Activated T-cell treated with anti-CD3 and anti-CD28 coated beads for 24 hours (primary cell): ENCODE measurements at places on chromosomes 5 and 9.

DNA sequence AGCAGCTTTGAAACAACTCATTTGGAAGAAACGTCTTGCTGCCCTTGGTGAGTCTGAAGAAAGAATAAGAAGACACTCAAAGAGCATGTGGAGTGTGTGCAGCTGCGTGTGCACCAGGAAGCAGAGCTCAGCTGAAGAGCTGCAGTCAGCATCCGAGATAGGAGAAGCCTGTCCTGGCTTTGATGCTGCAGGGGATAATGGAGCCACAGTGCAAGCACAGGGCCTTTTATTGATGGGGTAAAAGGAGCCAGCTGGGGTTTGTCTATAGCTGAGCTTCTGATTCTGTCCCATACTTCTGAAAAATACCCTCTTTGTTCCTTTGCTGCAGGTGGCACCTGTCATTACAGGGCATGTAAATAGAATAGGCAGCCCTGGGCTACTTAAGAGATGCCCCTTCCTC lies 375.7 kb upstream of the ZNF462 start:
- no peak for DNase-seq

DNA sequence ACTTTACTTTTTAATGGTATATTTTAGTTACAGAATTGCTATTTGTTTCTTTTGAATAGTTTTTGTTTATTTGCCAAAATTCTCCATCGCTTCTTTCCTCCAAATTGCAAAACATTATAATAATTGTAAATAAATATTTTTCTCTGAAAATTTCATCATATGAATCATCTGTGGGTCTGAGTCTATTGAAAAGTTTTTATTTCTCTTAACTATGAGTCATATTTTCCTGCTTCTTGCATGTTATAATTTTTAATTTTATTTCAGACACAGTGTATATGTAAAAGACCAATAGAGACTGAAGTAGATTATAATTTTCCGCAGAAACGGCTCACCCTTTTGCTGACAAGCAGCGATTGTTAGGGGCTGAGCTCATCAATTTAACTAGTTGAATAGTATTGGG lies 279.1 kb upstream of the IL12B start:
- DNase-seq, result no peak

- no peak for DNase-seq
Observed at GRCh38 chr5:44821164-44821563, 12.4 kb downstream of the MRPS30 start.

GRCh38 chr9:11701706-11702105 lies 991.5 kb upstream of the TYRP1 start:
- DNase-seq, result no peak

- no peak for DNase-seq
Observed at GRCh38 chr9:13971966-13972655, 341.8 kb downstream of the NFIB start.

DNA sequence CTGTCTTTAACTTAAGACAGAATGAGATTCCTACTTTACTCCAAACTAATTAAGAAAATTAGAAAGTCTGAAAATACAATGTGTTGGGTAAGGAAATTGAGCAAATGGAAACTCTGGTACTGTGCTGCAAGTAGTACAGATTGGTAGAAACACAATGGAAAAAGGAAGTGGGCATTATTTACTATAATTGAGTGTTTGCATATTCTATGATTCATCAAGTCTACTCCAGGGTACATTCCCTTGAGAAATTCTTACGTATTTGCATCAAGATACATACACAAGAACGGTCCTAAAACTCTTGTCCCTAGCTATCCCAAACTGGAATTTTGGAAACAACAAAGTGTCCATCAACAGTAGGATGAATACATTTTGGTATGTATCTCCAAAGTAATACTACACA lies 123.5 kb upstream of the TARS1 start:
- DNase-seq, result no peak
